ENCODE measurements at places on chromosomes 12 and 14. TPM values are rescaled to one million over a fixed set of nuclear protein-coding genes. Genes with fewer than 3 reads are reported as not detected.

Gene NAB2
- 25.2 TPM for total RNA-seq

Gene SMCO2
- 1.4 TPM for total RNA-seq

Gene TAS2R13
- not detected for total RNA-seq

Gene GSG1
- not detected for total RNA-seq

Gene PXMP2
- 31.9 TPM for total RNA-seq

Data from esophagus squamous epithelium (tissue), 5 donors.